ENCODE measurements at places on chromosomes 6 and 20.

- no peak for DNase-seq
These were observed 80.2 kb downstream of the GMPR start for GRCh38 chr6:16318538-16318937.

- peak; percentile 35 for DNase-seq
These were observed 12.1 kb upstream of the PDYN start for GRCh38 chr20:2005831-2006426.

- no peak for DNase-seq
These were observed 127.6 kb downstream of the MAP3K7 start for GRCh38 chr6:90459225-90459758.

- DNase-seq: no peak
These were observed 20.4 kb upstream of the DEFB112 start for GRCh38 chr6:50070101-50070500.

GRCh38 chr20:2289475-2289874 is 6.3 kb upstream of the TGM3 start:
- no peak for DNase-seq

DNA sequence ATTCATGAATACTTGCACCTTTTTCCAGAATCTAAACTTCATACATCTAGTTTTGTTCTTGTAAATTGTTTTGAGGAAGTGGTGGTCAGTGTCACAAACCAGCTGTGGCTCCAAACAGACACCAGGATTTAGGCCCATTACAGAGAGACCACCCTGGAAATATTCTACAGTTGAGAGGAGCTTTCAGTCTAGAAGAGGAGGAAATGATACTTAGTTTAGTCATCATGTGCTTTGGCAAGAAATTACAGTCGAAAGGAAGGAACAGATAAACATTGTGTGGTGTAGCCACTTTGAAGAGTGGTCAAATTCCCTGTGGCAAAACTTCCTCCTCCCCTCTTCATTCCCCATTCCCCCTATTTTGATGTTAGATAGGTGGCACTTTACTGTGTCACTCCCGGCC is 15.7 kb downstream of the DCBLD1 start:
- no peak for DNase-seq

DNA sequence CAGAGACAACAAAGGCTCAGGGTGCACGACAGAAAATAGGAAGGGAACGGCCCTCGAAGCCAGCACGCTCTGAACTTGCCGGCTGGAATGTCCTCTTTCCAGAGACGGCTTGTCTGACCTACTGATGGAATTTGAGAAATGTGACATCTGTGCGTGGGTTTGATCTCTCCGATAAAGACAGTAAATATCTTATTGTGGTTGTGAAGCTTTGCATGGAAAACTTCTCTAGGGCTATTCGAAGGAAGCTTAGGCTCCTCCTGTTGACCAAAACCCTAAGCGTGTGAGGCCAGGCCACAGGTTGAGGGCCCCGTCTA is 247.3 kb downstream of the ZNF217 start:
- no peak for DNase-seq

DNA sequence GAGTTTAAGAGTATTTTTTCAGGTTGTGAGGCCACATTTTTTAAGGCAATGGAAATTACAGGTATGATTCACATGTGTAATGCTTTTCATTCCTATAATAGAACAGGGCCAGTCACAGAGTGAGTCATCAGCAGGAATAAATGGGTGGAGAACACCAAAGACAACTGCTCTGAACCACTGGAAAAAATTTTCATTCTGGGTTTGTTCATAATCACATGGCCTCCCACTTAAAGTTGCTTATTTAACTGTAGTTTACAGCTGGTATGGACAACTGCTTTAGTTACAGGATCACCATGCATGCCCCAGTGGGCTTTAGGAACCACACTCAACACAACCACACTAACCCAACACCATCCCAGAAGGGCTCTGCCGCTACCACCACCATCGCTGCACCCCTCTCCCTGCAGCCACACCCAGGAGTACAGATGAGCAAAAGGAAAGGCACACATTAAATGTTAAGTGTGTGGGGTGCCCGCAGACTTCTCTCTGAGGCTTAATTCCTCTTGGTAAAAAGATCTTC is 107.0 kb upstream of the DST start:
- no peak for DNase-seq

DNA sequence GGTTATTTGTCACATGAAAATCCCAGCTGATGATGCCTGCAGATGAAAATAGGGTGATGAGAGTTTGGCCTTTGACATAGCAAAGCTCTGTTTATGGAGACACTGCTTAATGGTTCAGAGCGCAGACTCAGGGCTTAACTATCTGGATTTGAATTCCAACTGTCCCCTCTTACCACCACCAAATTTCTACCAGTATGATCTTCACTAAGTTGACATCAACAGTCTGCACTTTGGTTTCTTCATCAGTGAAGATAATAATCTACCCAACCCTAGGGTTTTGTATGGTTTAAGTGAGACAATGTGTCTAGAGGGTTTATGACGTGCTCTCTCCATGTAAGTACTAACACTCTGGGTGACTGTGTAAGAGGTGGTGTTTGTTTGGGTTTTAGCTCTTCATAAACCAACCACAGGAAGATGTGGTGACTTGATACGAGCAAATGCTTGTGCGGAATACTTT is 151.4 kb upstream of the TNFAIP3 start:
- peak; percentile 93 for DNase-seq

- DNase-seq: peak; percentile 72
These were observed 49.3 kb downstream of the PRR18 start for GRCh38 chr6:166258854-166259276.

GRCh38 chr6:163554663-163555062 is 140.1 kb downstream of the QKI start:
- DNase-seq: peak; percentile 56

- DNase-seq: no peak
These were observed at the start of gene RSPO3 for GRCh38 chr6:127118298-127119101. Gene RSPO3 (plus strand): TSS chr6:127118671. CDS start chr6:127119193, 522 bp downstream.

DNA sequence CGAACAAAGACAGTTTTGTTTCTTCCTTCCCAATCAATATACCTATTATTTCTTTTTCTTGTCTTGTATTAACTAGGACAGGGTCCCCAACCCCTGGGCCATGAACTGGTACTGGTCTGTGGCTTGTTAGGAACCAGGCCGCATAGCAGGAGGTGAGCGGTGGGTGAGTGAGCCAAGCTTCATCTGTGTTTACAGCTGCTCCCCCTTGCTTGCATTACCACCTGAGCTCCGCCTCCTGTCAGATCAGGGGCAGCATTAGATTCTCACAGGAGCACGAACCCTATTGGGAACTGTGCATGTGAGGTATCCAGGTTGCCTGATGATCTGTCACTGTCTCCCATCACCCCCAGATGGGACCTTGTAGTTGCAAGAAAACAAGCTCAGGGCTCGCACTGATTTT is 151.9 kb downstream of the CDKAL1 start:
- no peak for DNase-seq

DNA sequence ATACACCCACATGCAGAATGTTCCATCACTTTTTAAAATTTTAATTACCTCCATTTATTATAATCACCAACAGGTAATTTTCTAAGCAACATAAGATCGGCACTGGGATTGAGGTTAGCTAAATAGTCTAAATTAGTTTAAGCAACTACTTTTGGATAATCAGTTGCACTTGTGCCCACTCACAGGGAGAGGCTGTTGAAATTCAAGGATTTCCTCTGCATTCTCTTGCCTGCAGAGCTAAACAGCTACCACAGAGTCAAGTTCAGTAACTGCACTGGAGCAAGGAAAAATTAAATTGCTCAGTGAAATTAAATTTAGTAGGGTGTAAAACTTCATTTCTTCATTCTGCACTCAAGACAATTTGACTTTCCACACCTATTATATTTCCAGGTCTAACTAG is 120.7 kb upstream of the CCDC28A start:
- no peak for DNase-seq

DNA sequence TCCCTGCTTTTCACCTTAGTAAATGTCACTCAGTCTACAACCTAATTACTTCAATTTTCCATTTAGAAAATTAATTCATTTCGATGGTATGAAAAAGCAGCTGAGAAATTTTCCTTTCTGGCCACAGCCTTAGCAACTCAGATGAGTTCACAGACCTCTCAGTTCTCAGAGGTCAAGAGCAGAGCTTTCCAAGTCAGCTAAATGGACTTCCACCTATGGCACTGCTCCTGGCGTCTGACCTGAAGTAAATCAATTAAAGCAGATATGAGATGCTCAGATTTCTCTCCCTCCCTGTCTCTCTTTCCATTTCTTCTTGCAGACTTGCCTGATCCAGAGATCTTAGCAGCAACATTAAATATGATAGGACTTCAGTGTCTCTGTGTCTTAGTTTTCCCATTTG is 412.6 kb downstream of the QKI start:
- no peak for DNase-seq

GRCh38 chr20:1895674-1896483 is 672 bp downstream of the SIRPA start:
- DNase-seq: no peak

GRCh38 chr6:41539204-41539603 is 7.0 kb upstream of the FOXP4 start:
- no peak for DNase-seq

DNA sequence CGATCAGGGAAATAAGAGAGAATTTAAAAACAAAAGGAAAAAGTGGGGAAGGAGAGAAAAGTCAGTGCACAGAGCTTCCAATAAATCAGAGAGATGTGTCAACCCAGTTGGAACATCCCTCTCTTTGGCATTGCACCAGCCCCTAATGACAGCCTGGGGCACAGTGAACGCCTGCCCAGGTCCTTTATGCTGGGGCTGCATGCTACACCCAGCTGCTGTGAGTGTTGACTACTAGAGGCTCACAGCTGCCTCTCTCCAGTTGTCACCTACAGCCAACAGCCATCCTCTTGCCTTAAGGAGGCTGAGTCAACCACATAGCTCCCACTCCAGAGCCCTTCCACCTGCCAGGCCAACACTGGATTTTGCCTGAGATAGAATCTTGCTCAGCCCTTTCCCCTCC is 19.0 kb downstream of the OR2H2 start:
- DNase-seq: no peak

- DNase-seq: no peak
These were observed at the start of gene COL21A1 for GRCh38 chr6:56246881-56247653. Gene COL21A1 (minus strand): TSS chr6:56247580. CDS start chr6:56182618, 64,962 bp downstream.

DNA sequence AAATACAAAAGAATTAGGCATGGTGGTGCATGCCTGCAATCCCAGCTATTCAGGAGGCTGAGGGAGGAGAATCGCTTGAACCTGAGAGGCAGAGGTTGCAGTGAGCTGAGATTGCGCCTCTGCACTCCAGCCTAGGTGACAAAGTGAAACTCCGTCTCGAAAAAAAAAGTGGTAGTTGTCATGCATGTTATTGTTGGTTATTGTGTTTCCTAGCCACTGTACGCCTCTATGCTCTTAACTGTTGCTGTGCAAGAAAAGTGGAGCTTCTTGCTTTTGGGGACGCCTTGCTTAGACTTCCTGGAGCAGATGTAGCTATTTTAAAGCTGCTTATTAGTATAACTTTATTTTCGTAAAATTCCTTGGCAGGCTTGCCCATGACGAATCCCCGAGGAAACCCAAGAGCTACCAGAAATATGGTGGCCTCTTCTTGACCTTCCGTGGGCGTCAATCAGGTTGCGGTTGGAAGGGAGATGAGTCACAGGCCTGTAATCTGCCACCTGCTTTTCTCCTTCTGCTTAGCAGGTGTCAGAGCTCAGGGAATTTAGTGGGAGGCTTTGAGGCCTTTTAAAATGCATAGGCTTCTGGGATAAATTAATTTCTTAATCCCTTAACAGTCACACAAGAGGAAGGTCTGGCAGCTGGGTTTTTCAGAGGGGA is 17.3 kb downstream of the GABRR2 start:
- DNase-seq: peak; percentile 61

GRCh38 chr6:77561768-77562314 is 91.0 kb upstream of the MEI4 start:
- no peak for DNase-seq

DNA sequence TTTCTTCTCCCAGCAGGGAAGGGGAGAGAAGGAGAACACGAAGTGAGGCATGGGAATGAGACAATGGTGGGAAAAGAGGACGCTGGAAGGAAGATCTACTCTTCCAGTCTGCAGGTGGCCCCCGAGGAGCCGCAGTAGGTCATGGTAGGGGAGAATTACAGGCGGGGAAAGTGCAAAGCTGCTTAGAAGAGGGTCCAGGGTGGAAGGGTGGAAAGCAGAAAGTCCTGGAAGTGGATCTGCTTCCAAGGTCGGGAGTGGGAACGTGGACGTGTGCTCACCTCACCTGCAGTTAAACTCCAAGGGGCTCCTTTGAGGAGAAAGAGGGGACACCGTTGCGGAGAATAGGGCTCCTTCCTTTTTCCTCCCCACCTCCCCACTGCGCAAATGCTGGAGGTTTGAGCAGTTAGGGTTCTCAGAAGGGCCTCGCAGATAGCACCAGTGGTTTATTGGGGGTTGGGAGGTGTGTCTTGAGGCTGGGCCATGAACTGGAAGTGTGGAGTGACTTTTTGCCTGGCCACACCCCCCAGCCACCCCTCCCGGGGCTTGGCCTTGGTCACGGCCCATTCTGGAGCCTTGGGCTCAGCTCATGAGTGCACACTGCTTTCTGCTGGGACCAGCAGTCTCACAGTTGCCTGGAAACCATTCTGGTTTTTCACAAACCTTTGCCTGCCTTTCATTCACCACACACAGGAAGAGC is 100.4 kb upstream of the MLN start:
- DNase-seq: peak; percentile 80

- DNase-seq: no peak
These were observed 318.7 kb downstream of the THBS2 start for GRCh38 chr6:168934660-168935627.

DNA sequence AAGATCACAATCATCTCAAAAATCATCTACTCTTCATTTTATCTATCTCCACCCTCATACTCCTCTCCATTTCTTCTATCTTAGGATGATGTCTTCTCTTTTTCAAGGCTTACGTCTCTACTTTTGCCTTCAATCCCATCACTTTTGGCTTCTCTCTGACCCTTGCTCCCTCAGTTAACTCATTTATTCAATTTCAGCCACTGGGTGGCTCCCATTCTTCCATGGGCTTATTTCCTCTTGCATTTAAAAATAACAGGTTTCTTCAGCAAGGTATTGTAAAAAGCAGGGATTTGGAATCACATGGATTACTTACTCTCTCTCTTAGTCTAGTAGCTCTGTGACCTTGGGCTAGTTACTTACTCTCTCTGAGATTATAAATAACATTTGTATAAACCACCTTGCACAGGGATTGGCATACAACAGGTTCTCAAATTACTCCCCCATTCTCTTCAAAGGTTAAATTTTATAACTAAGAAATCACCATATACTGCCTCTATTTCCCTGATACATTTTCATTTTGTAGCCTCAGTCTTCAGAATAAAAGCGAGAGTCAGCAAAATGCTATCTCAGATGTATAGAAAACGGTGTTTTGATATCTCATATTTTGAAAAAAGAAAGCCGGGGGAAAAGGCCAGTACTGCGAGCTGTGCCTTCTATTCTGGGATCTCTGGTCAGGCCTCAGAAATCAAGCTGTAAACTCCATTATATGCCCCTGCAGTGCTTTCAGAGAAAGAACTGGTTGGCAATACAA is 5.5 kb downstream of the ZSCAN12 start:
- peak; percentile 2 for DNase-seq

Data from CD4-positive, alpha-beta T cell treated with Interleukin-4 for 1 hour (primary cell).